ENCODE measurements at places on chromosomes 2 and 18.

GRCh38 chr2:222424729-222425671 lies 657 bp downstream of the SGPP2 start:
- no peak for DNase-seq

GRCh38 chr18:79524181-79525078 lies 128.7 kb downstream of the NFATC1 start:
- no peak for DNase-seq

GRCh38 chr18:60649107-60649506 lies 276.5 kb upstream of the MC4R start:
- no peak for DNase-seq

GRCh38 chr2:210534879-210535278 lies 21.5 kb upstream of the CPS1 start:
- no peak for DNase-seq

- DNase-seq, result peak; percentile 55
Measured at GRCh38 chr2:66929632-66930338, 467.3 kb upstream of the ETAA1 start.

- DNase-seq, result no peak
Measured at GRCh38 chr18:42258301-42258965, 303.4 kb downstream of the PIK3C3 start.

DNA sequence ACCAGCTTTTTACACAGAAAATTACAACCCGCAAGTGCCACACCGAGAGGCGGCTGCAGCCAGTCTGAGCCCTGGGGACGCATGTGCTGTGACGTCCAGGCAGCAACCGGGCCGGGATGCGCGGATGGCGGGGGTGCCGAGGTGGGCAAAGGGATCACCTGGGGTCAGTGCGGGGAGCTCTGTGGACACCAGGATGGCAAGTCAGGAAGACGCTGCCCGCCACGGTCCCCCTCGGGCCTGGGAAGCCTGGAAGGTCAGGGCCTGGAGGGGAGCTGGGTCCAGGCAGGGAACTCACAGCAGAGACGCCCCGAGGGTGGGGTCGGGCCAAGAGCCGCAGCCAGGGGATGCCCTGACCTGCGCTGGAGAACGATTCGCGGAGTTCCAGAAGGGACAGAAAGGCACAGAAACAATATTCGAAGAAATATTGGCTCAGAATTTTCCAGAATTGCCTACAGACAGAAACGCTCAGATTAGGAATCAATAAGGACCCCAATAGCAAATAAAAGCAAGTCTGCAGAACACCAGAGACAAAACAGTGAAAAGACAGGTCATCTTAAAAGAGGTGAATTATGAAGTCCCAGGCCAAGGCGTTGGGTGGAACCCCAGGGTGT lies 11.7 kb upstream of the KIF1A start:
- no peak for DNase-seq

DNA sequence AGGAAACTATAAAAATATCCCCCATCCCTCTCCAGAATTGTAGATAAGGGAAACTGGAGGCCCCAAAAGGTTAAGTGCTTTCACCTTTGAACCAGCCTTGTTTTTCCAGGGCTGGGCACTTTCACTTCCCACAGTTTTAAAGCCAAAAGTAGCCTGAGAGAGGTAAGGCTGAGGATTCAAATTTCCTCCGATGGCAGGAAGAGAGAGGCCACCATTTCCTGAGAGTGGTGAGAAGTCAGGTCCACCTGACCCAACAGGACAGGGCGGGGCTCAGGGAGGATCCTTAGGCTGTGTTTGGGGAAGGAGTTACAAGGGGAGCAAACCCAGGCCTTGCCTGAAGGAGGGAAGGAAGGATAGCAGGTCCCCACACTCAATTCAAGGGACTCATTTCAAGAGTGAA lies 4.7 kb upstream of the TEX261 start:
- DNase-seq, result no peak

DNA sequence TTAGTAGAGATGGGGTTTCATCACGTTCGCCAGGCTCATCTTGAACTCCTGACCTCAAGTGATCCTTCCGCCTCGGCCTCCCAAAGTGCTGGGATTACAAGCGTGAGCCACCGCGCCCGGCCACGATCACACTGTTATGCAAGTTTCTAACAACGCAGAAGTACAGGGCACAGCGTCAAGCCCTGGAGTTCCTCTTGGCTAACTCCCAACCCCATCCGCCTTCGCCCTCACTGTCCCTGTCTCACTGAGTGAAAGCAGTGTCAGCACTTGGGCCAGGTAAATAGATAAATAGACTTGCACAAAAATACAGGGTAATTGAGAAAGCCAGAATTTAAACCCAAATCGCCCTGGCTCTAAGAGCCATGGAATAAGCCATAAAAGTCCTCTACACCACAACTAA lies 111.7 kb downstream of the ACVR1 start:
- no peak for DNase-seq

- peak; percentile 39 for DNase-seq
Measured at GRCh38 chr2:12717191-12718014, 667 bp downstream of the TRIB2 start.

DNA sequence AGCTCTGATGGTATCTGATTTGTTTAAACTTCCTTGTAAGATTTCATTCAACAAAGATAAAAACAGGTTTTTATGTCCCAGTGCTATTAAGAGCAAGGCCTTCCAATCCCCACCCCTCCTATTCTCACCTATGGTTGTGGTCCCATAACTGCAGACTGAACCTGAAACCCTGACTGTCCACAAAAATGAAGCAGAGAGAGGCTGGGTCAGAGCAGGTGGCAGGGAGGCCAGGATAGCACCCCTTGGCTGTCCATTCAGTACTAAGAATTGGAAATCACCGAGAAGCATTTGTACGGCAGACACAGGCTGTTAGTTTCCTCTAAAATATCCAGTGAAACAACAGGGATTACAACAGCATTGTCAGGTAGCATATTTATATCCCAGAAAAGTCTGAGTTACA lies 37.3 kb upstream of the FMNL2 start:
- DNase-seq, result no peak

DNA sequence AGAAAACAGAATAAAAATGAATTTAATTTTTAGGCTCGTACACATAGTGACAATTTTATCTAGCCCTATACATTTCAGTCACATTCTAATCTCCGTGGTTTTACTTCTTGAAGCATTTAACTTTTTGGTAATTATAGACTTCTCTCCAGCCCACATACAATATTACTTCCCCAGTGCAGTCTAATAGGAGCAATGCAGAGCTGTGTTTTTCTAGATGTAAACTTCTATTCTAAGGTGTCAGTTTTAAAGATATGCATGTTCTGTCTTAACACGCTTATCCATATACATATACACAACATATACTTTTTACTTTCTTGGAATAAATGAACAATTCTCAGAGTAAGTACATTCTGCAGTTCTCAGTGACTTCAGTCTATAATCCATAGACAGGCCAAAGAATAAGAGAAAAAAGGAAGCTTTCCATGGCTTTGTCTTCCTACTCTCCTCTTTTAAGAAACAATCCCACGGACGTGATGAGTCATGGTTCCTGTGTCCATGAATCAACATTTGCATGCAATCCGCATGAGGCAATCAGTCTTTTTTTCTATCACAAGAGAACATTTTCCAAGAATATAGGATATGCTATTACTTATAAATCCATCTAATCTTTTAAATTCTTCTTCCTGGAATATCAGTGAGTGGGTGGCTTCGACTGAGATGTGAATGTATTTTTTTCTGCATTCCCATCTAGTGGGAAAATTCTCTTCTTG lies 42.8 kb downstream of the CCDC102B start:
- no peak for DNase-seq

- DNase-seq, result peak; percentile 15
Measured at GRCh38 chr2:1504311-1504750, 91.1 kb downstream of the TPO start.

GRCh38 chr2:130378898-130379214 lies 23.0 kb downstream of the PTPN18 start:
- no peak for DNase-seq

- no peak for DNase-seq
Measured at GRCh38 chr2:226048611-226049010, 649.1 kb downstream of the NYAP2 start.

- no peak for DNase-seq
Measured at GRCh38 chr2:101256316-101256715, 3.6 kb downstream of the CNOT11 start.

DNA sequence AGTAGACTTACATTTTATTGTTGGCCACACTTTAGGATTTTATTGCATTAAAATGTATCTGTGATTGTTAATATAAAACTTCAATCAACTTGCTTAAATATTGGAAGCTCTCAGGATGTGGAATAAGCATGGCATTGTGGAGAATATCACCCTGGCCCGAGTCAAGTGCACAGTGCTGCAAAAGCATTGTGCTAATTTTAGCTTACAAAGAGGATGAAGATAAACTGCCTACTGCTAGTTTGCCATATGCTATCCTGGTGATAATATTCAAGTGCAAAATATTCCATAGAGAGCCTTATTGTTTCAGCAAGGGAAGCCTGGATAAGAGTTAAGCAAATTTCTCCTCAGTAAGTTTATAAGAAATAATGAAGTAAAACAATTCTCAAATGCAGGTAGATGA lies 54.5 kb downstream of the MEIS1 start:
- no peak for DNase-seq

DNA sequence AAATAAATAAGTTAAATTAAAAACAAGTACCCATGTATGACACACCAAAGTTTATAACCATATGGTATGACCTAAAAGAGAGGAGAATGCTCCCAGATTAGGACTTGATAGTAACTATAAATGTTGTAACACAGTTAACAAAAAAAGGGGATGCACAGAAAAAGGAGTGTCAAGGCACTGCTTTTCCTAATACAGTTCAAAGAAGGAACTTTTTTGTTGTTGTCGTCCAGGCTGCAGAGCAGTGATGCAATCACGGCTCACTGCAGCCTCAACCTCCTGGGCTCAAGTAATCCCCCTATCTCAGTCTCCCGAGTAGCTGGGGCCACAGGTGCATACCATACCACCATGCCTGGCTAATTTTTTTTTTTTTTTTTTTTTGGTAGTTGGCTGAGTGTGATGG lies 2.7 kb downstream of the NARS1 start:
- DNase-seq, result no peak
